Activated naive CD8-positive, alpha-beta T cell treated with anti-CD3 and anti-CD28 coated beads, Interleukin-2, amount 10 ng/mL, durations not matched to agents 7 days and 5 days (primary cell): ENCODE measurements at places on chromosomes 12 and 14.

GRCh38 chr14:35419429-35419841 is 14.9 kb upstream of the NFKBIA start:
- DNase-seq, result no peak
- no peaks in the 10 kb centered on the region for H3K36me3 ChIP-seq
- H3K4me1 ChIP-seq, result peaks cover 31% of the 10 kb centered on the region
- H3K4me3 ChIP-seq, result no peak overlapping the region
- H3K27me3 ChIP-seq, result no peaks in the 10 kb centered on the region

DNA sequence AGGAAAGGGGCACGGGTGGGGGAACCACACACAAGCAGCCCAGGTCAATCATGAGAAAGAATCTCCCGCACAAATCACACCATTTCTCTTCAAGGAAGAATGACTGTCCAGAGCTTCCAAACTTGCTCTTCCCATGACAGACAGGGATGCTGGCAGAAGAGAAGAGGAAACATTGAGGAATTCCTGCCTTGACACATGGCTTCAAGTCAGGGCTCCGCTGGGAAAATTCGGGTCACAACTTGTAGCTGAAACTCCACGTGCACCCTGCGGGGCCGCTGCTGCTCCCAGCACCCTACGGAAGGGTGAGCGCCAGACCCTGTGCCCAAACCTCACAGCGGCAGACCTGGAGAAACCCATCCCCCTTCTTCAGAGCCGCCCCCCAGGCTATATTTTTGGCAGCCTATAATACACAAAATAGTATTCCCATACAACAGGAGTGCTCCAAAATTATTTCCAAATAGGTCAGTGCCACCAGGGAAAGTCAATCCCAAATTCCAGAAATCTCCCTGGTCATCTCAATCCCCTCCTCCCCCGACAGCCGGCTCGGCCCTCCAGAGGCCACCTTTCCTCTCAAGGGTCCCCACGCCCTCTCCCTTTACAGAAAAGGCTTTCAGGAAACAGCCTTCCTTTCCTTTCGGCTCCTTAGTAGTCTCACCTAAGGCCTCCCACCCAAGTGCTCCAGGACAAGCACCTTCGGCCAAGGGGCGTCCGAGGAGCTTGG is 1.3 kb downstream of the TMEM132D start:
- DNase-seq, result no peak
- H3K27me3 ChIP-seq, result peaks cover 30% of the 10 kb centered on the region
- no peaks in the 10 kb centered on the region for H3K36me3 ChIP-seq
- no peak overlapping the region for H3K27ac ChIP-seq
- no peaks in the 10 kb centered on the region for H3K4me1 ChIP-seq
- H3K4me3 ChIP-seq, result no peak overlapping the region

DNA sequence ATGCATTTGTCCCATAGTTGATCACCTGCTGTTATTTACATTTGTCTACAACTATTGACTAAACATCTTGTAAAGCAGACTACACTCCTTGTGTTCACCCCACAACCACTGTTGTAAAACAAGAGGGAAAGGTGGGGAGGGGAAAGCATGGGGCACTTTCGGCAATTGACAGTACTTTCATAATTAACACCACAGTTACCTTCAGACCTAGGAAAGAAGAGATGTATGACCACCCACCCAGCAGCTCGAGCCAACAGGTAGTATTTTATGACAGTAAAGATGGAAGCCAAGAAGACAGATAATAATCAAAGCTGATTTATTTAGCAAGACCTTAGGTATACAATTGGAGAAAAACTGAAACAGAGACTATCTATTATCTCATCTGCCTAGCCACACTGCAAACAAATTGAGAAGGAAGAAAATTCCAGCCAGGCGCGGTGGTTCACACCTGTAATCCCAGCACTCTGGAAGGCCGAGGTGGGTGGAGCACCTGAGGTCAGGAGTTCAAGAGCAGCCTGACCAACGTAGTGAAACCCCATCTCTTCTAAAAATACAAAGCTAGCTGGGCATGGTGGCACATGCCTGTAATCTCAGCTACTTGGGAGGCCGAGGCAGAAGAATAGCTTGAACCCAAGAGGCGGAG is 11.2 kb downstream of the HECTD4 start:
- peaks cover 12% of the 10 kb centered on the region for H3K4me1 ChIP-seq
- no peaks in the 10 kb centered on the region for H3K27me3 ChIP-seq
- peaks cover 4% of the 10 kb centered on the region for H3K36me3 ChIP-seq
- DNase-seq, result no peak

DNA sequence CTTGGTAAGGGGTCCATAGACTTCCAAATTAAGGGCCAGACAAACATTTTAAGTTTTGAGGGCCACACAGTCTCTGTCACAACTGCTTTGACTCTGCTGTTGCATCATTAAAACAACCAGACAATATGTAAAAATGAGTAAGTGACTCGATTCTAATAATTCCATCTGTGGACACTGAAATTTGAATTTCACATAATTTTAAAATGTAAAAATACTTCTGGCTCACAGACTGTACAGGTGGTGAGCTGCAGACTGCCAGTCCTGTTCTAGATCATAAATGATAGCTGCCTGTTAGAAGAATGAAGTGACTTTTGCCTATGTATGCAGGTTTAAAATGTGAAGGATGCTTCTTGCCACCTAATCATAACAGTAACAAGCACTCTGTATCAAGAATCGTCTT is 15.7 kb downstream of the NUDT4 start:
- no peak for DNase-seq
- peaks cover 5% of the 10 kb centered on the region for H3K36me3 ChIP-seq
- no peak overlapping the region for H3K4me3 ChIP-seq
- H3K27ac ChIP-seq, result no peak overlapping the region

DNA sequence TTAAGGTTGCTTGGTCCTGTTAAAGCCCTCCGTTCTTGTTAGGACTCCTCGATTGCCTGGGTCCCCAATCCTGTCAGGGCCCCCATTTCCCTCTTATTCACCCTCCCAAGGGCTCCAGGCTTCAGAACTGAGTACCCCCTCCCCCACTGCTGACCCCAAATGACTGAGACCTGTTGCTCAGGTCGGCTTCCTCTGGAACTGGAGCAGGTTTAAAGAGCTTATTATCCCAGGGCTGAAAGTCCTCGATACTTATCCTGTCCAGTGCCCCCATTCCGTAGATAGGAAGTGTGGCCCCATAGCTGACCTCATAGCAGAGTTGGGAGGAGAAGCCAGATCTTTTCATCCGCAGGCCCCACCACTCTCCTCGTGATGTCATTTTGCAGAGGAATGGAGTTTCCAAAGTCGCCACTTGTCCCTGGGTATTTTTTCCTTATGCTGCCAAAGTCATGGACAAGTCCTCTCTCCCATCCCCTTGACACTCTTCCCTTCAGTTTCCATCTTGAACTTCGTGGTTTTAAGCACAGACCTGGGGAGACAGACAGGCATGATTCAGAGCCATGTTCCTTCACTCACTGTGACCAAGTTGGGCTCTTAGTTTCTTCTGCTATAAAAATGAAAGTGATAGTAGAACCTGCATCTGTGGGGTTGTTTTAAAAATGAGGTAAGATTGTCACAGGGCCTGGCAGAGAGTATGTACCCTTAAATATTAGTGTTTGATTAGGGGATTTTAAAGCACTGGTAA is 1.2 kb downstream of the USP30 start:
- H3K27ac ChIP-seq, result peak overlapping the region; percentile 98
- H3K4me3 ChIP-seq, result peak overlapping the region; percentile 99
- DNase-seq, result peak; percentile 44
- H3K4me1 ChIP-seq, result peaks cover 13% of the 10 kb centered on the region
- no peaks in the 10 kb centered on the region for H3K27me3 ChIP-seq

- no peaks in the 10 kb centered on the region for H3K36me3 ChIP-seq
- peaks cover 46% of the 10 kb centered on the region for H3K27me3 ChIP-seq
- H3K27ac ChIP-seq, result no peak overlapping the region
- no peak for DNase-seq
- peaks cover 12% of the 10 kb centered on the region for H3K4me1 ChIP-seq
Measured at GRCh38 chr14:51576117-51576430, 75.6 kb upstream of the FRMD6 start.

DNA sequence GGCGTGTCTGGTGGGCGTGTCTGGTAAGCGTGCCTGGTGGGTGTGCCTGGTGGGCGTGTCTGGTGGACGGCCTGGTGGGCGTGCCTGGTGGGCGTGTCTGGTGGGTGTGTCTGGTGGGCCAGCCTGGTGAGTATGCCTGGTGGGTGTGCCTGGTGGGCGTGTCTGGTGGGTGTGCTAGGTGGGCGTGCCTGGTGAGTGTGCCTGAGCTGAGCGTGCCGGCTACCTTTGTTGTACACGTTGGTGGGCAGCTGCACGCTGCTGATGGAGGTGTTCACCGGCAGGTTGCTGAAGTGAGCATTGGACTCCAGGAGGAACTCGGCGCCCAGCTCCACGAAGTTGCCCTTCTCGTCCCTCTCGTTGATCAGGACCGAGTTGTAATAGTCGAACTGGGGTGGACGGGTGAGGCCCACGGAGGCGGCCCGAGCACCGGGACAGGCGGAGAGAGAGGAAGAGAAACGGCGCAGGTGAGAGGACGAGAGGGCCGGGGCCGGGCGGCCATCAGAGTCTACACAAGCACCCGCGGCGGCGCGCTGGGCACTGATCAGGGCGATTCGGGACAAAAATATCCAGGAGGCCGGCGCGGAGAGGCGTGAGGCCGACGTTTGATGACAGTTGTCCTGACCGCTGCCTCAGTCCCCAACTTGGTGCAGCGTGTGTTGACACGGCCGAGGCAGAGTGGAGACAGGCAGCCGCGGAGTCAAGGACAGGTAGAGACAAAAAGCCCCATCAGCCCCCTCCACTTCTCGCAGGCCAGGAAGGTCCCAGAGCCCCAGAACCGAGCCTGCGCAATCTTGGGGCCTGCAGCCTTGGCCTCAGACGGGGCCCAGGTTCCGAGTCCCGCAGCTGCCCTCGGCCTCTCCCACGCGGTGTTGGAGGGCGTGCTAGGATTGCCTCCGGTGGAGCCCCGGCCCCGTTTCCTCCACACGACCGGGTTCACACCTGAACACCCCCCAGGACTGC is 10.5 kb downstream of the CACNA2D4 start:
- DNase-seq, result peak; percentile 32
- H3K4me1 ChIP-seq, result peaks cover 3% of the 10 kb centered on the region
- peaks cover 21% of the 10 kb centered on the region for H3K27me3 ChIP-seq
- no peak overlapping the region for H3K27ac ChIP-seq
- peaks cover 2% of the 10 kb centered on the region for H3K36me3 ChIP-seq

- H3K36me3 ChIP-seq, result peaks cover 5% of the 10 kb centered on the region
- DNase-seq, result no peak
- no peak overlapping the region for H3K4me3 ChIP-seq
- H3K4me1 ChIP-seq, result no peaks in the 10 kb centered on the region
Measured at GRCh38 chr14:67911562-67911961, 92.0 kb downstream of the RAD51B start.
